ENCODE measurements at places on chromosomes 6 and 20.

GRCh38 chr20:9367746-9368145 is 146.6 kb upstream of the LAMP5 start:
- no peak for DNase-seq

DNA sequence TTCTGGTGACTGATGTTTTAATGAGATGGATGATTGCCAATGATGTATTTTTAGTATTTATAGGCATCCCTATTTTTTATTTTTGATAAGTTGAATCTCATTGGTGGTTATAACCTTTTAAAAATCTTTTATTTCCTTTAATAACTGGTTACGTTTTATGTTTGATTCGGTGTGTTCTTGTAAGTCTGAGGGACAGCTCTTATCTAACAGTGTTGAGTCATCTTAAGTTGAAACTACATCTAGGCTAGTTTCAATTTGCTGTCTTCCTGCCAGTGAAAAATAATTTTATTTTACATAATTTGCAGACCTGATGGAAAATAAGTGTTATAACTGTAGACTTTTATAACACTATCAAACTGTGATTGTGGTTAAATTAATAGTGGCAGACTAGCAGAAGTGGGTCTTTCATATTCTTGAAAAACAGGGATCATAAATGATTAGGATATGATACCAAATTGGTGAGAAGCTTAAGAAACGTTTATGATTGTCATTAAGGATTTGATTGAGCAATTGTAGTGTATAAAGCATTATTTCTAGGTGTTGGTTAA is 4.6 kb downstream of the AFDN start:
- DNase-seq, result no peak

DNA sequence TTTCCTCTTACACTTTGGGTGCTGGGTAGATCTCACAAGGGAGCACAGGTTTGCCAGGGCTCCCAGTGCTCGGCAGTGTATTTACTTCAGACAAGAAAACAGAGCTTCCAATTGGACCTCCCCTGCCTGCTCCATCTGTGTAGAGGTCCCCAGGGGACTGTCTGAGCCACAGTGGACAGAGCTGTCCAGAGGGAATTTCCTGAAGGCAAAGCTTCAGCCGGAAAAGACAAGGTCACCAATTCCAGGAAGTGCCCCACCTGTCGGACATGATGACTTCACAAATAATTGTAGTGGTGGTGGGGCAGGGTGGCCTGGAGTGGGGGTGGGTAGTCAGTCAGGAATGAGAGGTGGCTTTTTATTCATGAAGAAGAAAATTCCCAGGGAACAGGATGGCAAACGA is 18.6 kb downstream of the ADGRF5 start:
- no peak for DNase-seq

GRCh38 chr20:32907886-32908285 is 49.2 kb downstream of the EFCAB8 start:
- no peak for DNase-seq

DNA sequence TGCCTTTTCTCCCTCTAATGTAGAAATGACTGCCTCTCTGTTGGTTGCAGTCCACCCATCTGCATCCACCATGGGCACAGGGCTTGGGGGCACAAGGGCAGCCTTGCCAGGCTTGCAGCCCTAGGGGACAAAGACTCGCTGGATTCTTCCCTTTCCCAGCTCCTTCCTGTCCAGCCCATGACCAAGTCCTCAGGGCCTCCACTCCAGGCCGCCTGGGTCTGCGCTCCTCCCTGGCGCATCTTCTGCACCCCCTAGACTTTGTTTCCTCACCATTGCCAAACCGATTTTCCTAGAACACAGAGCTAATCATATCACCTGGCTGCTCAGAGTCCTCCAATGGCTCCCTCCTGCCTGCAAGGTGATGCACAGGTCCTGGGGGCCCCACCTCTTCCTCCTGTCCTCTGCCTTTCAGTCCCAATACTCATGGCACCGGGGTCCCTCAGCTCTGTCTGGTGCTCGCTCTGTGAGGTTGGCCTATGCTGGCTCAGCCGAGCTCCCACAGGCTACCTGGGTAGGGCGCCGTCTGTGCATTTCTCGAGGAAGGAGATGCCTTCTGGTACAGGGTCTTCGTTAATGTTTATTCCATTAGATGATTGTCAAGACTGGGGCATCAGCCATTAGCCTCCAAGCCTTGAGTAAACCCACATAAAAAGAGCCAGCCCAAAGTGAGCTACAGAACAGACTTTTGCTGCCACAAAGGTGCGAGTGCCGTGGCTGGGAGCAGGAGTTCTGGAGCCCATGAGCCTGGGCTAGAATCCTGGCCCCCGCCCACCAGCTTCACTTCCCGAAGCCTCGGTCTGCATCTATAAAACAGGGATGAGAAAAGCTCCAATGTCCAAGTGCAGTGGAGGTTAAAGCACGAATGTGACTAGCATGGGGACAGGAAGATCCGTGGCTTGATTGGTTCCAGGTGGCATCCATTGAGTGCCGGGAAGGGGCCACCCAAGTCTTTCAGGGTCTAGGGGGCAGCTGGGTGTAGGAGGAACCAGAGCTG is 17.7 kb downstream of the PSMG4 start:
- DNase-seq, result no peak

DNA sequence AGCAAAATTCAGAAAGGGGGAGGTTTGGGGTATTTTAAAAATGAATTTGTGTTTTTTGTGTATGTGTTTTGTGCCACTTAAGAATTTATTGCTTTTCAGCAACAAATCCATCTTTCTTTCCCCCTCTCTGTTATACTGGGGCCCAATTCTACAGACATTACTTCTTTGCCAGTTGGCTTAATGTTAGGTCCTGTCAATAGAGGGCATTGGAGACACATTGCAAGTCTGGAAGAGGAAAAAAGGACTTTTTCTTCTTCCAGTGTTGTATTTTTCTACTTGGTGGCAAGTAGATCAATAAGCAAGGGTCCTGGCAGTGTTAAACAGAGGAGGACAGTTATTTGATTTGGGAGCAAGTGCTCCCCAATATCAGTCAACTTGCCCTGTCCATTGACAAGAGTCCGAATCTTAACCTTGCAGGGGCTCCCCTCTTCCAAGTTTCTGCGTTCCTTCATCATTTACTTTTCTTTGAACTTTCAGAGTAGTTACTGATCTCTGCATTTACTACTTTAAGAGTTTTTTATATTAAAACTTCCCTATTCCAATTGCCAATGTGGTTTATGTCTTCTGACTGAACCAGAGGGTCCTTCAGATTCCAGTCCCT is 23.4 kb downstream of the SCML4 start:
- no peak for DNase-seq

GRCh38 chr6:17220040-17220910 is 60.9 kb upstream of the RBM24 start:
- DNase-seq, result no peak

DNA sequence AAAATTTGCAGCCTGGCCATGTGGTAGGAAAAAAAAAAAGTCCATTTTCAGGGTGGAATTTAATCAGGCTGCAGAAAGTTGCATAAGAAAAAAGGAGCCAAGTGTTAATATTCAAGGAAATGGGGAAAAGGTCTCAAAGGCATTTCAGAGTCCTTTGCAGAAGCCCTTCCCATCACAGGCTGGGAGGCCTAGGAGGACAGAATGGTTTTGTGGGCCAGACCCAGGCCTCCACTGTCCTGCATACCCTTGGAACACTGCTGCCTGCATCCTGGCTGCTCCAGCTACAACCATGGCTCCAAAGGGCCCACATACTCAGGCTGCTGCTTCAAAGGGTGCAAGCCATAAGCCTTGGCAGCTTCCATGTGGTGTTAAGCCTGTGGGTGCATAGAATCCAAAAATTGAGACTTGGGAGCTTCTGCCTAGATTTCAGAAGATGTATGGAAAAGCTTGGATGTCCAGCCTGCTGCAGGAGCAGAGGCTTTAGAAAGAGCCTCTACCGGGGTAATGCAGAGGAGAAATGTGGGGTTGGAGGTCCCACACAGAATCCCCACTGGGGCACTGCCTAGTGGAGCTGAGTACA is 239.0 kb upstream of the STXBP5 start:
- no peak for DNase-seq

DNA sequence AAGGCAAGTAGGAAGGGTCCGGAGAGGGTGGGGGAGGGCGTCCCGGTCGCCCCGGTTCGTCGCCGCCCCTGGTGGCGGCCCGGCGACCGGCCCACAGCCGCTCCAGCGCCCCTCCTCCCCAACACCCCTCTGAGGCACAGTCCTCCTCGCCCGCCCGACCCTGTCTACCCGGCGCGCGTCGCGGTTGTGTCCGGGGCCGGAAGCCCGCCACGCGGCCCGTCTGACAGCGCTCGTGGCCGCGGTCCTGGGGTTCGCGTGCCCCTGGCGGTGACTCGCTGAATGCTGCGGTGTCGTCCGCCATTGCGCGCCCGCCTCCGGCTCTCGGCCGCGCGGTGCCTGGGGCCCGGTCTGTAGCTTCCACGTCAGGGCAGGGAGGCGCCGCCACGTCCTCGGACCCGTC is 335.3 kb upstream of the DEFB115 start:
- no peak for DNase-seq

- no peak for DNase-seq
Measured at GRCh38 chr6:169990095-169991030, 238.9 kb downstream of the ERMARD start.

GRCh38 chr6:159951772-159952171 is 17.1 kb upstream of the IGF2R start:
- no peak for DNase-seq

DNA sequence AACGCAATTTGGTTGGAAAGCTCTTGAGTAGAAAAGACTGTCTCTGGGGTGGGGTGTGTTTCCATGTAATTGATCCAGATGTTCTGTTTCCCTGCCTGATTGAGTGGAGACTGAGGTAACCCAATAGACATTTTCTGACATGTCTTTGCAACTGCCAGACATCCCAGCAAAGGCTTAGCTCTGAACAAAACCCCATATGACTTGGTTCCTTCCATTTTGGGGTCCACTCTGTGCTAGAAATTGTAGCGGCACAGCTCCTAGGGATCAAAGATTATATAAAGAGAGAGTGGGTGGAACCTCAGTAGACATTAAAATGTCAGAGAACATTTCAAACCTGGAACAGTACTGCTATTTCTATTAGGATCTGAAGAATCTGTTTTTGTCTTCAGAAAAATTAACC is 189.3 kb downstream of the EDN1 start:
- no peak for DNase-seq

Measured in omental fat pad (tissue), 4 donors.